Left lung (tissue), 14 donors: ENCODE measurements at places on chromosomes 12 and 14.

DNA sequence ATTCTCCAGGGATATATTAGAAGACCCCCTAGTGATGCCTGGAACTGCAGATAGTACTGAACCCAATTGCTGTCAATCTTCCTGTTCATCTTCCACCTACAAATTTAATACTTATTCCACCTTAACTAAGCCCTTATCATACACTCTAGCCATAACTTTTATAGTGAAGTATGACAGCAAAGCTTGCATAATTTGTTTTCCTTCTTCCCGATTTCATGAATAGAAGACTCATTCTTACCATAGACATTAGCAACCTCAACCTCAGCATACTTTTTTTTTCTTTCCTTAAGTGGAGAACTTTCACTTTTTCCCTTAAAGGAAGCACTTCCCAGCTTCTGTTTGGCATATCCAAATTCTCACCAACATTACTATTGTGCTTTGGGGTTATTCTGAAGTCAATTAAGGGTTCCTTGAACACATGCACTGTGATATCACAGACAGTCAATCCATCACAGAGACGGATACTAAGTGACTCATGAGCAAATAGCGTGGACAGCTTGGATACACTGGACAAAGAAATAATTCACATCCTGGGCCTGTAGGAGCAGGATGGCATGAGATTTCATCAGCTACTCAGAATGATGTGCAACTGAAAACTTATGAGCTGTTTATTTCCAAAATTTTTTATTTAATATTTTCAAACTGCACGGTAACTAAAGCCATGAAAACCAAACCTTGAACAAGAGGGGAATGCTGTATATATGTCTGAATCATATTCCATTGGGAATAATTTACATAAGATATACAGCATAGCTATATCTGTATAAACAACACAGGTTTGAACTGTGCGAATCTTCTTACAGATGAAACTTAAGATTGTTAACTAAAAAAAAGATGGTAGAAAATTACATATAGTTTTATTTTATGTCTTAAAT, 63.9 kb downstream of the SYT1 start:
- H3K27me3 ChIP-seq: no peaks in the 10 kb centered on the region
- no peaks in the 10 kb centered on the region for H3K36me3 ChIP-seq
- H3K27ac ChIP-seq: no peak overlapping the region
- H3K4me3 ChIP-seq: no peak overlapping the region
- no peak for DNase-seq
- H3K4me1 ChIP-seq: no peaks in the 10 kb centered on the region

DNA sequence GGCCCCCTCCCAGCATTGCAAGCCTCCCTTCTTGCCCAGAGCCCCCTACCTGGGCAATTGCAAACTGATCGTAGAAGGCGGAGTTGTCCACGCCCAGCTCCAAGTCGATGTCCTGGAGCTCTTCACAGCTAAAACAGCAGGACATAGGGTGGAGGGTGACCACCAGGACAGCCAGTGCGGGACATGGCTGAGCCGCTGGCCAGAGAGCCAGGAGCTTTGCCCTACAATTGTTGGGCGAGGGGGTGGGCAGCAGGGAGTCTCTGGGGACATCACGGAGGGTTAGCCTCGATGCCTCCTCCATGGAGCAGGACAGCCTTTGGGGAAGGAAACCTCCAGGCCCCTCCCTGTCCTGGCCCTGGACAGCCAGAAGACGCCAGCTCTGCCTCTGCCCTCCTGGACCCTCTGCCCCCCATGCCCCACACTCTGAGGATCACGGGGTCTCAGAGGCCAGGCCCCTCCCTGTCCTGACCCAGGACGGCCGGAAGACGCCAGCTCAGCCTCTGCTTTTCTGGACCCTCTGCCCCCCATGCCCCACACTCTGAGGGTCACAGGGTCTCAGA, 9.4 kb downstream of the TMEM179 start:
- DNase-seq: no peak
- H3K4me3 ChIP-seq: no peak overlapping the region
- H3K27me3 ChIP-seq: peaks cover 86% of the 10 kb centered on the region
- H3K27ac ChIP-seq: no peak overlapping the region

DNA sequence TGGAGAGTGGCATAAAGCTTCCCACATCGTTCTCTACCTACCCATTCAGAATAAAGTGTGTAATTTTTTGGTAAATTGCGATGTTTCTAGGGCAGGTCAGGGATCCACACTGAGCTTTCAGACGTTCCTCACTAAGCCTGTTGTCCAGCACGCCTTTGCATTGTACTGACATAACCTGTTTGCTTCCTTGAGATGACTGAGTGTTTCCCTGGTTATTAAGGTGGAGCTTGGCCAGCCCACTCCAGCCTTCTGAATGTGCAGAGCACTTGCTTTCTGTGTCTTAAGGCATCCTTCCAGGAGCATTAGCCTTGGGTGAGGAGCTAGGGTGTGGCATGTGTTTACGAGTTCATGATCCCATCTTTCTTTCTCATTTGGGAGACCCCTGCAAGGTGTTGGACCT, 96.4 kb downstream of the TMEM260 start:
- no peak overlapping the region for H3K27ac ChIP-seq
- no peaks in the 10 kb centered on the region for H3K4me1 ChIP-seq
- H3K36me3 ChIP-seq: no peaks in the 10 kb centered on the region
- no peak overlapping the region for H3K4me3 ChIP-seq
- no peaks in the 10 kb centered on the region for H3K27me3 ChIP-seq

DNA sequence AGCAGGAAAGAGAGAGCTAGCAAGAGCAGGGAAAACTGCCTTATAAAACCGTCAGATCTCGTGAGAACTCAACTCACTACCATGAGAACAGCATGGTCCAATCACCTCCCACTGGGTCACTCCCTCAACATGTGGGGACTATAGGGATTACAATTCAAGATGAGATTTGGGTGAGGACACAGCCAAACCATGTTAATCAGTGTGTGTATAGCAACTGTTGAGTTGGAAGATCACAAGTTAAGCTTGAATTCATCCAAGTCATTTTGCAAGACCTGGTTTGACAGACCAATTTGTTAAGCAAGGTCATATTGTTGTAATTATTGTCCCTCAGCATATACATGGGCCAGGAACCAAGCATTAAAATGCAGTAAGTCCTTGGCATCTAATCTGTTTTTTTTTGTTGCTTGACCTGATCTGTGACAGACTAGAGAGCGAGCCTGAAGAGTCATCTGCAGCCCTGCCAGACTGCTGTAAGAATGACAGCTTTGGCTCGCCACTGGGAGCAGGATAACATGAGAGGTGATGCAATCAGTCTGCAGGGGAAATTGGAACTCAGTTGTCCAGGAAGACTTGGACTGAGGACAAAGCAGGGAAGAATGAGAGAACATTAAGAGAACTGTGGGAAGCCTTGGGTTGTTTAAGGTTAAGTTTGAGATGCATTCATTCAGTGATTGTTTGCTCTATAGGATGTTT, 297.6 kb upstream of the SEL1L start:
- H3K27ac ChIP-seq: no peak overlapping the region
- H3K36me3 ChIP-seq: no peaks in the 10 kb centered on the region
- H3K4me3 ChIP-seq: no peak overlapping the region
- DNase-seq: no peak
- H3K27me3 ChIP-seq: no peaks in the 10 kb centered on the region

DNA sequence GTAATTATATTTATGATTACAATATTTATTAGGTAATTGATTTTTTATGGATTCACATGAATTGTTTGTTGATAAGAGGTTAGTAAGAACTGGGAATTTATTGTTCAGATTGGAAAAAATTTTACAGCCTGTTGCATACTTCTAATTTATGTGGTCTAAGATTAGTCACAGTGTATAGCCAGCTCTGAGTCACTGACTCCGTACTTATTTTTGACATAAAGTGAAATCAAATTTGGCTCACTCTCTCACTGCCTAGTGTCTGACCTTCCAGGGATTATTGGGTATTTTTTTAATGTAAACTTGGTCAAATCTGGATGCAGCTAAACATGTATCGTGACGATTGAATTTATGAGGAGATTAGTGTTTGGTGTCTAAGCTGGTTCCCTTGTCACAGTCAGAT, 109.3 kb downstream of the PTPRQ start:
- no peaks in the 10 kb centered on the region for H3K27me3 ChIP-seq
- no peak for DNase-seq
- no peaks in the 10 kb centered on the region for H3K36me3 ChIP-seq
- no peak overlapping the region for H3K27ac ChIP-seq
- no peaks in the 10 kb centered on the region for H3K4me1 ChIP-seq

DNA sequence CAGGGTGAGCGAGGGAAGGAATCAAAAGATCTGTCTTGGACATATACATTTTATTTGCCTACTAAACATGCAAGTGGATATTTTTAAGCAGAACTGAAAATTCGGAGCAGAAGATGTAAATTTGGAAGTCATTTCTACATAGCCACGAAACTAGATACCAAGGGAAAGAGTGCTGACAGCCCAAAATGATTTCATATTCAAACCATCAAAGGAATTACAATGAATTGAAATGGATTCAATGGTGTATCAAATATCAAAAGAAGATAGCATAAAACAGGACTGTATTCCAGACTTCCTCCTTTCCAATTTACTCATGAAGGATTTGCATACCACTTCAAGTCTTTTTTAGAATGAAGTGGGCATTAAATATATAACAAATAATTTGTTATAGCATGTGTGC, 313.5 kb upstream of the KITLG start:
- H3K27ac ChIP-seq: no peak overlapping the region
- H3K4me3 ChIP-seq: no peak overlapping the region
- no peaks in the 10 kb centered on the region for H3K27me3 ChIP-seq
- no peaks in the 10 kb centered on the region for H3K4me1 ChIP-seq
- DNase-seq: no peak
